ENCODE measurements at places on chromosomes 1 and 21.

GRCh38 chr1:63124666-63125191 lies 197.6 kb upstream of the FOXD3 start:
- DNase-seq: no peak

GRCh38 chr21:14871861-14872260 lies 192.9 kb downstream of the NRIP1 start:
- no peak for DNase-seq

DNA sequence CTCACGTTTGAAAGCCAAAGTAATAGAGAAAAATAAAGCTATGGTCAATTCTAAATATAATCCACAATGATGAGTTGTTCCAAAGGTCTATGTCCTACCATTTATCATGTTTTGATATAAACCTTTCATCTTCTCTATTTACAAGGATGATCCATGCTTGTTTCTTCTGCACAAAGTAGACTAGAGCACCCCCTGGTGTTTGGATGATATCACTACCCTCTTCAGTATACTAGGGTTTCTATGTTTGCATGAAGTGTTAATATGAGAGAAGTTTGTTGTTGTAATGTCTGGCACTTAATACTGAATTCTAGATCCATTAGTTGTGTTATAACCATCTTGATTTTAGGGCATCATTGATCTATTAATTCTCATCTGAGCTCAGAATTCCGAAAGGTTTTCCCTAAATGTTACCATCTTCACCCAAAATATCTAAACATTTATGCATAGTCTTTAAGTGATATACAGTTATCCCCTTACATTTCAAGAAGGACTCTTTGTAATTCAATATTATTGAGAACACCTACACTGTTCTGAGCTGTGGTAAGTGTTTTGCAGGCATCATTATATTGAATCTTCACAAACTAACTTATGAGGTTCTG lies 21.1 kb downstream of the CLDN8 start:
- DNase-seq: peak; percentile 34

- DNase-seq: no peak
Measured at GRCh38 chr1:109114342-109114674, 393 bp downstream of the ELAPOR1 start.

DNA sequence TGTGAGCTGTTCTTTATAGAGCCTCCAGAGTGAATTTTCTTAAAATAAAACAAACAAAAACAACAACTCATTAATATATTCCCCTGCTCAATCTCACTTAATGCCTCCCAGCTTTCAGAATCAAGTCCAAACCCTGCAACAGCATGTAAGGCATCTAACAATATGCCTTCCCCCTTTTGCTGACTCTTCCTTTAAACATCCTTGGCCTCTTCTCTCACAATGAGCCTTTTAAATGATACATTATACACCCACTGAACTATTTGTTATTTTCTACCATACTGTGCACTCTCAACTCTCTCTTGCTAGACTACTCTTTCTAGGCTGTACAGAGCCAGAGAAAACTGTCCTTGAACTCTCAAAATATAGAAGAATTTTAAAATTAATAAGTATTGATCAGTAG lies 115.2 kb upstream of the SNX7 start:
- no peak for DNase-seq

DNA sequence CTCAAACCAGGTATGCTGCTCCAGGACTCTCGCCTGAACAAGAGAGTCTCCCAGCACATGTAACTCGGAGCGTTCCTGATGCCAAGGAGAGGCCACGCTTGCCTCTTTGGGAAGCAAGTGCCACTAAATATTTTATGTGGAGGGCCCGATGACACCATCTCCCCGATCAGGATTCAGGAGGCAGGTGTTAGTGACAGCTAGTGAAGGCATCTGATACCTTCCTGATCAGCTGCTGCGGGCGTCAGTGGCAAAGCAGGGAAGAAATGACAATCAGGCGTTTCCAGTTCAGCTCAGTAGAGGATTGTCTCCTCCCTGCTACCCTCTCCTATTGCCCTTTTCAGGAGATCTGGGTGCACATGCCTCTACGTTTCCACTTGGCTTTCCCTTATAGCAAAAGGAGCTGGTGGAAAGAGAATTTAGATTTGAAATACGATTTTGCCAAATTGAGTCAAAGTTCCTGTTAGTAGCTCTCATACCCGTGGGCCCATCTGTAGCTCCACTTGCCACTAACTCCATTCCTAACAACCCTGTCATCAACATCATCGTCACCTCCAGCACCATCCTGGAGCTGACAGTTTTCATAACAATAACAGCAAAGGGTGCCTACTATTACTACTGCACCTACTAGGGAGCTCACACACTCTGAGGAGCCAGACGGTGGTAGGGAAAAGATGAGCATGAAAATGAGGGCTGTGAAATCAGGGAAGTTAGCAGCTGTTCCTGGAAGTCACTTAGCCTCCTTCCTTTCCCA lies 21.6 kb downstream of the PLXNA2 start:
- no peak for DNase-seq

Data from inflammatory macrophage (primary cell).